ENCODE measurements at places on chromosomes 4 and X.

DNA sequence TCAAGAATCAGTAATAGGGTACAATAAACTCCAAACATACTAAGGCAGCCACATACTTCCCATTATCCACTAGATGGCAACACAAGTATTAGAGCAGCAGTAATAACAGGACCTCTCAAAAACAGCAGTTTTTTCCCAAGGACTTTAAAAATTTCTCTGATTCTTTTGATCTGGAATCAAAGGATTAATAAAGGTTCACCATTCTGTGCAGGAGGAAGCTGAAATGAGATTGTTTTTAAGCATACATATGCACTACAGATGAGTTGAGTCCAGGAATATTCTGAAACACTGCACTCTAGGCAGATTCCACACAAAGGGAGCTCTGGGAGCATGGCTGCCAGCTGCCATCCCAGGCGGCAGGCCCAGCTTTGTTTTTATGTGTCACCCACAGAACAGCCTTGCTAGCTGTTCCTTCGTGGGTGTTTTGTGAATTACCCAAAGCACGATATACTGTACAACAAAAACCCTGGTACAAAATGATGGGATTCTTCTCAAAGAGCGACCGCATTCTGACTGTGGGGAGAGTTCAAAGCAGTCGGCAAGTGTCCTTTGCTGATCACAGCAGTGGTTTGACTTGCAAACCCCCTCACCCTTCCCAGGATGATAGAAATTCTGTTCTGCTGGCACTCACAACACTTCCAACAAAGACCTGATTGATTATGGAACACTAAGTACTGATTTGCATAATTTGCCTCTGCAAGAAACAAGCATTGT lies 61.0 kb downstream of the STX18 start:
- peak; percentile 17 for DNase-seq

GRCh38 chr4:83083925-83084475 lies 30.5 kb downstream of the PLAC8 start:
- DNase-seq, result peak; percentile 66

DNA sequence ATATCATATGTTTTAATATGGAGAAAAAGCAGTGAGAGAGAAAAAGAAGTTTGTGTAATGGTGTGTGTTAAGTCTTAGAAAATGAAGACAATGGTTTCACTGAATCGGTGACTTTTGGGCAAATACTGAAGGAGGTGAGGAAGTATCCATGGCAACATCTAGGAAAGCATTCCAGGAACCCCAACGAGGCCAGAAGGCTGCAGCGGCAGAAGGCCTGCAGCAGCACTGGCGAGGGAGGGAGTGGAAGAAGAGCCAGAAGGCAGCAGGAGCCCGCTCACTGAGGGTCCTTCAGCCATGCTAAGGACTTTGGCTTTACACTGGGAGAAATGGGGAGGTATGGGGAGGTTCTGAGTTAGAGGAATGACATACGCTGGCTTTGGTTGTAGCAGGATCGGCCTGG lies 26.8 kb downstream of the COQ2 start:
- no peak for DNase-seq

GRCh38 chrX:12118134-12118533 lies 20.1 kb upstream of the FRMPD4 start:
- no peak for DNase-seq

- DNase-seq, result peak; percentile 63
Measured at GRCh38 chr4:21790438-21791029, 158.0 kb downstream of the KCNIP4 start.

GRCh38 chrX:106050054-106050453 lies 11.5 kb upstream of the SERPINA7 start:
- DNase-seq, result no peak

- no peak for DNase-seq
Measured at GRCh38 chr4:7571001-7571400, 136.3 kb upstream of the PSAPL1 start.

DNA sequence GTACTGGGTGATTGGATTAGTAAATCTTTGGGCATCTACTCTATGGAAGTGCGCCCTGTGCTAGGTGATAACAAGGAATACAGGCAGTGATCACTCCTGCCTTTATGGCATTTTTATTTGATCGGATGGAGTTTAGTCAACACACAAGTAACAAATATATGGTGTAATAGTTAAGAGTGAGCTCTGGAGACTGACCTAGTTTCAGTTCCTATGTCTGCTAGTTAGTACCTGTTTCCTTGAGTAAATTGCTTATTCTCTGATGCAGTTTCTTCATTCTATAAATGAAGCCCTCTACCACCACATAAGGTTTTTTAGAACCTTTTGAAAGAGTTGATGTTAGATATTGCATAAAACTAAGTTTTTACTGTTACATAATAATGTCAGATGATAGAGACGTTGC lies 134.6 kb downstream of the KDM6A start:
- no peak for DNase-seq

GRCh38 chrX:6120329-6120728 lies 108.3 kb downstream of the NLGN4X start:
- DNase-seq, result no peak

DNA sequence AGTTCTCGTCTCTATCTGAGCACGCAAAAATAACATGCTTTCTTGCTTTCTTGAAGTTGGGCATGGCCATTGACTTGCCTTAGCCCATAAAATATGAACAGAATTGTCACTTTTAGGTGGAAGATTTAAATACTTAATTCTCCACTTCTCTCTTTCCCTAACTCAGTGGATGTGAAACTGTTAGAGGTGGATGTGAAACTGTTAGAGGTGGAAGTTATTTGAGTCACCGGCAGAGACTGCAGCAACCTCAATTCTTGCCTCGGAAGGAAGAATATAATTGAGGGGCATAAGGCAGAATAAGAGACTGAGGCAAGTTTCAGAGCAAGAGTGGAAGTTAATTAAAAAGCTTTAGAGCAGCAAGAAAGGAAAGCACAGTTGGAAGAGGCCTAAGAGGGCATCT lies 2.8 kb upstream of the PARM1 start:
- DNase-seq, result no peak

DNA sequence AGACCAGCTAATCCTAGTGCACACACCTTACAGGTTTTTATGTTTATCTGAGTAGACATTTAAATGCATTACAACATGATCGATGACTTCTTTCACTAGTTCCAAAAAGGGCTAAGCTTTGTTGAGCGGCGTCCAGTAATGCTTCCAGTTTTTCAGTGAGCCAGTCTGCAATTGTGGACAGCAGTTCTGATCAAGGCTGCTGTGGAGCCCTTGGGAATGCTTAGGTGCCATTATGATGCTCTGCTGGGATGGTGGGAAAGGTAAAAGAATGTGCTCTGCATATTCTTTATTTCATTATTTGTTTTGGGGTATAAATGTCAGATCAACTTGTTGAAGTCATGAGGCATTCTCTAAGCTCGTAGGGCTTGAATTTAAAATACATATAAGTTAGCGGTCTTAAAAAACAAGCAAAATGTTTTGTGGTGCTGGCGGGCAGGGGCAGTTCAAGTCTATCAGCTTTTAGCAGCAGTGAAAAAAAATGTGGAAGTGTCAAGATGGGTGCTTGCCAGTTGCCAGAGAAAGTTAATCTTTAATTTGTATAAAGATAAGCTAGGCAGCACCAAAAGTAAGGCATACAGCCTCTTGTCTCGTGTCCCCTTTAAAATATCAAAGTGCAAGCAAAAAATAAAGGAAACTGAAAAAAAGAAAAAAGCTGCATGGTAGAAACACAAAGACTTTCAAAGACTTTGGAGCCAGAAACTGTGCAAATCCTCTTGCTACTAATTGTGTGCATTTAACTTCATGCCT lies 5.8 kb downstream of the MID1IP1 start:
- peak; percentile 84 for DNase-seq

DNA sequence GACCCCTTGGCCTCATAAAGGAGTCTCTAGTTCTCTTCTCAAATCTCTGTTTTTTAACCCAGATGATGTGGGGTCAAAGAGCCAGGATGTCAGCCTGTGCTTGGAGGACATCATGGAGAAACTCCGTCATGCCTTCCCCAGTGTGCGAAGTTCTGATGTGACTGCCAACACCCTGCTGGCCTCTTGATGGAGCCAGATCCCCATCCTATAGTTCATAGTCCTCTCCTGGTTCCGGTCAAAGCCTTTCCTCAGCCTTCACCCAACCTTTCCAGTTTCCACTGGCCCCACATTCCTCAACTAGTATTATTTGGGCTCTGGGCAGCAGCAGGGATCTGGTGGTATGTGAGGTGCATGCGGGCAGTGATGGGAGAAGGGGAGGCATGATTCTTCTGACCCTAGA lies 30.7 kb downstream of the TAF7L start:
- peak; percentile 10 for DNase-seq
